ENCODE measurements at places on chromosomes 4 and X.

- no peak for DNase-seq
These were observed 95.4 kb upstream of the MAML3 start for GRCh38 chr4:140249351-140249750.

DNA sequence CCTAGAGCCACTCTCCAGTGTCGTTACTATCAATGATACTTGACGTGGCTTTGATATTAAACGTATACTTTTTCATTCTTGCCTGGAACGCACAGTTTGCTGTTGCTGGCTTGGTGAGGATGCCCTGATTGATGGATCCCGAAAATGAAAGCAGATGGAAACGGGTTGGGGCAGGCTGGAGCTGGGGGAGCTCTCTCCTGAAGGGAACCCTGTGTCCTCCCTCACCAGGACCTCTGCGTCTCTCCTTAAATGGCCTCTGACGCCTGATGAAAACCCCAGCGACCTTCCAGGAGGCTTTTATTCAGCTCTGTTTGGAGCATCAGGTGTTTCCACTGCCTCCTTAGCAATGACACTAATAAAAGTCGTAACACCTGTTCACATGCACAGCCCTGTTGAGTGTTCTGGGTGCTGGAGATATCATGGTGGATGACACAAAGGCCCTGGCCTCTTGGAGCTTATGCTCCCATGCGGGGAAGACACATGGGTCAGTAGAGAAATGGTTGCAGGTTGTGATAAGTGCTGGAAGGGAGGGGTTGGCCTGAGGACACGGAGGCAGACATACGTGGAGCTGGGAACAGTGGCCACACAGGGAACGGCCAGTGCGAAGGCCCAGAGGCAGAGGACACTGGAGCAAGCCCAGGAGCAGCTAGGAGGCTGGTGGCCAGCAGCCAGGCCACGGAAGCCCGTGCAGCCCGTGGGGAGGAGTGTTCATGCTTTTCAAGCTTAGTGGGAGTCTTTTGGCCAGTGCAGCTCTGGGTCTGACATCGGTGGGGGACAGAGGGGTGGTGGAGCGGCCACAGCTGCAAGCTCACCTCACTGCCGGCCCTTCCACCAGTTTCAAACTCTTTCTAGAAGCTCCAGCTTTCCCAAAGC is 7.5 kb downstream of the MSANTD1 start:
- DNase-seq = no peak

DNA sequence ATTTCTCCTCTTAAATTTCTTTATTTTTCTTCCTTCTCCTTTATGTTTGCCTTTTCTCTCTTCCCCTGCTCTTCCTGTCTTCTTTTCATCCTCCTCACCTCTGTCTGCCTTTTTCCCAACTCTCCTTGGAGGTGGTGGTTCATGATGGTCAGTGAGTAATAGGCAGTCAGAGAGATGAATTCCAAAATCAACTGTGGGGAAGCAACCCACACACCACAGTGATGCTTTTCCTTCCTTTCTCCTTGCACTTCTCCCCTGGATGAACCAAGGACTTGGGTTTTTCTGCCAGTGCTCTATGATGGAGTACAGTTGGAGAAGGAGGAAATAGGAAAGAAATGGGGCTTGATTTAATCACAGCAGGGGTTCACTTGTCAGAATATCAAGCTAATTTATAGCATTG is 153.8 kb downstream of the DCK start:
- no peak for DNase-seq

DNA sequence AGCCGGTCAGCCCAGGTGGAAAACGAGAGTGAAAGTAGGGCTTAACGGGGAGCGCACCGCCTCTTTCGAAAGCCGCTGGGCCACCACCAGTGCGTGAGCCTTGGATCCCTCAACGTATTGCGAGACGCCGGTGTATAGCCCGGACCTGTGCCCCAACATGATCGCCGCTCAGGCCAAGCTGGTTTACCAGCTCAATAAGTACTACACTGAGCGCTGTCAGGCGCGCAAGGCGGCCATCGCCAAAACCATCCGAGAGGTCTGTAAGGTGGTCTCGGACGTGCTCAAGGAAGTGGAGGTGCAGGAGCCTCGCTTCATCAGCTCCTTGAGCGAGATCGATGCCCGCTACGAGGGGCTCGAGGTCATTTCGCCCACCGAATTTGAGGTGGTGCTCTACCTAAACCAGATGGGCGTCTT is 929 bp downstream of the MAB21L2 start:
- DNase-seq = no peak

DNA sequence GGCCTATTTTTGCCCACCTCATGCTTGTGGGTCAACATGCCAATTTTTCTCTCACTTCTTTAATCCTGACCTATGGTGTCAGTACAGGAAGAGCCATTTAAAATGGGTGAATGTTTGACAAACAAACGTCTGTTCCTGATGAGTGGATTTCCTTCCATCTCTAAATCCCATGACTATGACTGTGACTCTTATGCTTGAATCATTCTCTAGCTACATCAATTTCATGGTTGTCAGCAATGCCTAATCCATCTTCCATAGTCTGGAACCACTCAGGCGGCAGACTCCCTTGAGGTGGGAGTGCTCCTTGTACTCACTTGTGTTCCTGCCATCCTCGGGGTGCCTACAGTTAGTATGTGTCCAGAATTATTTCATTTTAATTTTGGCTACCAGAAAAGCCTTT is 194.9 kb upstream of the RPS6KA3 start:
- DNase-seq = peak; percentile 16

Data from EL (cell line).